ENCODE measurements at places on chromosomes 3 and 15. TPM values are rescaled to one million over a fixed set of nuclear protein-coding genes. Genes with fewer than 3 reads are reported as not detected.
A peak's percentile ranks its signal among the peaks of the same experiment; 100 is the strongest.

DNA sequence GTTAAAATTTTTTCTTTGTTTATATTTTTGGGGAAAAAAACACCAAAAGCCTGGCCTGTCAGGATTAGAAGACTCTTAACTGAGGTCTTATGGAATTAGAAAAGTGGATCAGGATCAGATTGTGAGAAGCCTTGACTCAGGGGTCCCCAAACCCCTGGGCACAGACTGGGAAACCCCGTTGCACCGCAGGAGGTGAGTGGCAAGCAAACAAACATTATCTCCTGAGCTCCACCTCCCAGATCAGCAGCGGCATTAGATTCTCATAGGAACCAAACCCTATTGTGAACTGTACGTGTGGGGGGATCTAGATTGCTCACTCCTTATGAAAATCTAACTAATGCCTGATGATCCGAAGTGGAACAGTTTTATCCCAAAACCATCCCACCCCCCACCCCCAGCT, 117.2 kb downstream of the TCF12 start:
- no peak for DNase-seq

REC114 gene
- not detected for total RNA-seq

- no peak for DNase-seq
These were observed 161.5 kb upstream of the MB21D2 start for GRCh38 chr3:193078996-193079753.

DNA sequence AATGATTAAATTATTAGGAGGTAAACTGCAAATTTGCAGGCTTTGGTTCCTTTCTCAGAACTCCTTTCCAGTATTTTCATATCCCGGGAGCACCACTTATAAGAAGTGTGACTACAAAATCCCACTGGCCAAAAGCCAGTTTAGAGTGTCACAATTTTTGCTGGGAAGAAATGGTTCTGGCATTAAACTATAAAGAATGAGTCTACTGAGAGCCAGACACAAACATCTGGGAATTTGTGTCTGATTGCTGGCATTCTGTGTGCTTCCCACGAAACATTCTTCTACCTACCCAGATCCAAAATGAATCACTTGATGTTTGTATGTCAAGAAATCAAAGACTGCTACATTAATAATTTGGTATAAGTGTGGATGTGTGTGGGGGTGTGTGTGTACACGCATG, 82.8 kb downstream of the DUT start:
- no peak for DNase-seq

- DNase-seq = no peak
These were observed 24.8 kb upstream of the VGLL4 start for GRCh38 chr3:11668243-11669235.

GRCh38 chr3:192207239-192207638, 520.1 kb downstream of the FGF12 start:
- peak; percentile 35 for DNase-seq

GRCh38 chr15:67022587-67023105, 42.8 kb upstream of the SMAD3 start:
- DNase-seq = no peak

DNA sequence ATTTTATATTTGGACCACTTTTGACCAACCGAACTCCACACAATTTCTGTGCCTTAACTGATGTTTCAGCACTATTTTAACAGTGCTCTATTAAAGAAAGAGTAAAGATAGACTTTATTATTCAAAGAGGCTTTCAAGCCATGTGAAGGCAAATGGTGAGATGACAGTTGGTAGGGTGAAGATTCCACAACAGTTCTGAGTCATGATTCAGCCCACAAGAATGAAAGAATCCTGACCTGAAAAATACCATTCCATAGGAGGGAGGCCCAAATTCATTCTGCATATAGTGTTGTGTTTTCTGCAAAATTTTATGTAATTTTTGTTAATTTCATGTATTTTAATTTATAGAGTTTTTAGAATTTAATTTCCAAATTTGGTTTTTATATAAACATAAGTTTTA, 135.6 kb upstream of the STAC start:
- peak; percentile 12 for DNase-seq

GRCh38 chr15:71526060-71526820, 284.1 kb upstream of the NR2E3 start:
- DNase-seq = no peak

DNA sequence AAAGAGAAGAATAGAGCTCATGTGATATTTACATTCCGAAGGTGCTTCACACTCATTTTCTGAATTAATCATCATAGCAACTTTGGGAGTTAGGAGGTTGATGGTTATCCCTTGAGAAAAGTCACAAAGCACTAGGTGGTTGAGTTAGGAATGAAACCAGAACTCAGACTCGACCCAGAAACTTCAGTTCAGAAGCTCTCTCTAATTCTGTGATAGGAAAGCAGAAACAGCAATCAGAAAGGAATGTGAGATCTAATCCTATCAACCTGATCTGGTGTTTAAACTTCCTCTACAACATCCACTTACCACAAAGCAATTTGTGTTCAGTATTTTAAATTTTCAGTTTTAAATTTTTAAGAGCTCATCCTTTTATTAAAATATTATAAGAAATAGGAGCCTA, 211.2 kb downstream of the CNTN3 start:
- no peak for DNase-seq

UBP1 gene
- 19.8 TPM for total RNA-seq

DNA sequence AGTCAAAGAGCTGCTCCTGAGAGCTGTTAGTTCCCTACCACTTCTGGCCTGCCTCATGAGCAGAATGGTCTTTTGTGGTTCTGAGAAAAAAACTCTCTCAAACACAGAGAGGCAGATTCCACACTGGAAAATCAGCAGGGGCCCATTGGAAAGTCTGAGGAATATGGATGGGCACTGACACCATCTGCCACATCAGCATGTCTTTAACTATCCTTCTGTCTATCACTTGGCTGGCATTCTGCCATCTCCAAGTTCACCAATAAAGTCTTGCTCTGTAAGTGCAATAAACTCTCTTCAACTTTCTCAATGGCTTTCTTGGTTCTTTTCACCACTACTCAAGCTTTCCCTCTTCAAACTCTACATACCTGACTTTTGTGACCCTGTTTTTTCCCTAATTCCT, 101.3 kb upstream of the GALNT15 start:
- DNase-seq = no peak

HYAL1 gene
- 0.06 TPM for total RNA-seq

DNA sequence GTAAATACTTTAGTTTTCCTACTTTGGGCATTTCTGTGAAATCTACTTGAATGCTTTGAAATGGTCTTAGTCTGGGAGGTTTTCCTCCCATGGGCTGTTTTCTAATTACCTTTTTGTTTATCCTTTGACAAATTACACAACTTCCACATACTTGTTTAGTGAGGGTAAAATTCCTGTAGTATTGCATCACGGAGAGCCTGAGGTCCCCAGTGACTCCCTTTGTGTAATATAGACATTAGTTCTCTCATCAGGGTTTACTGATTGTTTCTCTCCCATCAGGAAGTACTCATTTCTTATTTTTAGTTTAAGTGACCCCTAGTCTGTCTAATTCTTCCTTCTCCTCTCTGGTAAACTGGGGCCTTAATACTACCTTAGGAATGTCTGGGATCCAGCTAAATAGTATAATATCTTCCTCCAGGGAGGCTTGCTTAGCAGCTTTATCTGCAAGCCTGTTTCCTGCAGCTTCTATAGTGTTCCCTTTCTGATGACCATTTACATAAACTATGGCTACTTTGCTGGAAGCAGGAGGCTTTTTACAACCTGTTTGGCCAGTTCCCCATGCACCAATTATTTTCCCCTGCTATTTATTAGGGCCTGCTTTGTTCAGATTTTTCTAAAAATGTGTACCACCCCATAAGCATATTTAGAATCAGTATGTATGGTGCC, 87.2 kb upstream of the XCR1 start:
- peak; percentile 39 for DNase-seq

DNA sequence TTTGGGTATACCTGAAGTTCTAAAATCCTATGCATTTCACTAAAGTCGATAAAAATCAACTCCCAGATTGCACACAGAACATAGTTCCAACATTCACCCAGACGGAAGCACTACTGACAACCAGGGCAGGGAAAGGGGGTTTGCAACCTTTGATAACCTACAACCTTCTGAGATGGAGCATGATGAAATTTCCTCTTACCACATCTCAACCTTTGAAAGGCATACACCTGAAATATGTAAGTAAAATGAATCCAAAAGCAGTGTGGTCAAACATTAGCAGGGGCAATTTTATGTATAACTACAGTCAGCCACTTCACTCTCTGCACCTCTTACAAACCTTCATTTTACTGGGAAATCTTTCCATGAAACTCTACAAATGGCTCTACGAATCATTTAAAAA, 184.1 kb downstream of the FOXP1 start:
- no peak for DNase-seq

ELP6 gene
- total RNA-seq = 44.3 TPM

GRCh38 chr3:24060055-24060454, 115.0 kb downstream of the NR1D2 start:
- peak; percentile 55 for DNase-seq
